ENCODE measurements at places on chromosomes 16 and 17.

- DNase-seq = no peak
Measured at GRCh38 chr16:27551036-27551435, 1.1 kb downstream of the KATNIP start.

- DNase-seq = no peak
Measured at GRCh38 chr16:73714976-73715375, 581.6 kb upstream of the PSMD7 start.

- no peak for DNase-seq
Measured at GRCh38 chr17:16918443-16918842, 53.5 kb downstream of the TNFRSF13B start.

- DNase-seq = peak; percentile 37
Measured at GRCh38 chr17:7650509-7651096, at the start of gene ATP1B2. TSS of gene ATP1B2 (plus strand) at chr17:7650926. CDS start at chr17:7651519, 593 bp downstream.

- peak; percentile 64 for DNase-seq
Measured at GRCh38 chr17:74368341-74369081, 1.2 kb downstream of the GPR142 start.

- DNase-seq = no peak
Measured at GRCh38 chr17:14294876-14295275, 6.0 kb upstream of the HS3ST3B1 start.

DNA sequence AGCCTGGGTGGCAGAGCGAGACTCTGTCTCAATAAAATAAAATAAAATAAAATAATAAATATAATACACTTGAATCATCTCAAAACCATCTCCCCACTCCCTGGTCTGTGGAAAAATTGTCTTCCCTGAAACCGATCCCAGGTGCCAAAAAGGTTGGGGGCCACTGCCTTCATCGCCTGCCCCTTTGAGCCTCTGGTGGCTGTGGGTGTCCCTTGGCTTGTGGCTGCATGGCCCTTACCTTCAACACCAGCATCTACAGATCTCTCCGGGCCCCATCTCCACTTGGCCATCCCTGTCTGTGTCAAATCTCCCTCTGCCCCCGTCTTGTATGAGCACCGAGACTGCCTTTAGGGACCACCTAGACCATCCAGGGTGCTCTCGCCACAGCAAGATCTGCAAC is 177.3 kb downstream of the SEC14L1 start:
- no peak for DNase-seq

DNA sequence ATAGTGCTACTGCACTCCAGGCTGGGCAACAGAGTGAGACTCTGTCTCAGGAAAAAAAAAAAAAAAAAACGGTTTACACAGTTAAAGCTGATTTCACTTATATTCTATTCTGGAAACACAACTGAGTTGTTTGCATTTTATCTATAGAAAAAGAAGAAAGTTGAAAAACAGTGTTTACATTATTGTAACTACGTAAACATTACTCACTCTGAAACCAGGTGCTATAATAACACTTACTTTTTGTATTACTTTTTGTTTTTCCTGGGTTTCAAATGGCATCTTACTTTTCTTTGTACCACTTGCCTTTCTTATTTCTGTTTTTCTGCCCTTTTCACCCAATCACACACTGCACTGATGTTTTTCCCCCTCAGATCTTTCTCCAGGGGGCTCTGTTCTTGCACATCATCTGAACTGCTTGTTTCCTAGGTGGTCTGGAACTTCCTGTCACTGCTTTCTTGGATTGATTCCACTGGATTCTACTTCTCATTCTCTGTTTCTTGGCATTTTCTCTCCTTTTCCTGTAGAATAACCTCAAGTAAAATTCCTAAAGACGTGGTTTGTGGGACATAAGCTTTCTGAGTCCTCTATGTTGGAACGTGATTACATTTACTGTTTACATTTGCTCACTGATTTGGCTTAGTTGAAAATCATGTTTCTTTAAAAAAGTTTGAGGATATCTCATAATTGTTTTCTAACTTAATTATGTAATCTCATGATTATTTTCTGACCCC is 142.1 kb downstream of the HS3ST3B1 start:
- DNase-seq = no peak
